GM23338 (cell line): ENCODE measurements at places on chromosomes 11 and 22. TPM values are rescaled to one million over a fixed set of nuclear protein-coding genes. Genes with fewer than 3 reads are reported as not detected.

Gene PKNOX2
- total RNA-seq: 0.43 and 0.83 TPM in 2 replicates

- H3K36me3 ChIP-seq: no peaks in the 10 kb centered on the region
- H3K4me3 ChIP-seq: no peak overlapping the region
- no peaks in the 10 kb centered on the region for H3K27me3 ChIP-seq
- no peak overlapping the region for H3K27ac ChIP-seq
- no peak for DNase-seq
Measured at GRCh38 chr11:94790661-94791180, 22.6 kb downstream of the AMOTL1 start.

- H3K27me3 ChIP-seq: peaks cover 78% of the 10 kb centered on the region
- peaks cover 8% of the 10 kb centered on the region; the same call in 1 of the 2 replicates for H3K4me1 ChIP-seq
- no peaks in the 10 kb centered on the region for H3K36me3 ChIP-seq
- DNase-seq: peak; percentile 48
- H3K4me3 ChIP-seq: peak overlapping the region; percentile 57
Measured at GRCh38 chr11:69818231-69818602, 999 bp downstream of the FGF3 start.

- no peaks in the 10 kb centered on the region for H3K36me3 ChIP-seq
- H3K4me1 ChIP-seq: no peaks in the 10 kb centered on the region
- H3K27ac ChIP-seq: no peak overlapping the region
- no peak overlapping the region for H3K4me3 ChIP-seq
Measured at GRCh38 chr11:665704-666281, 28.7 kb downstream of the DRD4 start.

Gene JAM3
- total RNA-seq: 41.5 and 44.8 TPM in 2 replicates

- no peak for DNase-seq
- H3K4me3 ChIP-seq: peak overlapping the region; percentile 88
- H3K27ac ChIP-seq: no peak overlapping the region
- peaks cover 8% of the 10 kb centered on the region; the same call in 1 of the 2 replicates for H3K36me3 ChIP-seq
- peaks cover 14% of the 10 kb centered on the region for H3K4me1 ChIP-seq
- no peaks in the 10 kb centered on the region for H3K27me3 ChIP-seq
Measured at GRCh38 chr11:65226103-65226442, 35.7 kb upstream of the POLA2 start.

GRCh38 chr11:134410766-134411165, 1.3 kb downstream of the B3GAT1 start:
- DNase-seq: no peak
- peaks cover 11% of the 10 kb centered on the region for H3K27me3 ChIP-seq
- H3K4me1 ChIP-seq: peaks cover 36% of the 10 kb centered on the region

DNA sequence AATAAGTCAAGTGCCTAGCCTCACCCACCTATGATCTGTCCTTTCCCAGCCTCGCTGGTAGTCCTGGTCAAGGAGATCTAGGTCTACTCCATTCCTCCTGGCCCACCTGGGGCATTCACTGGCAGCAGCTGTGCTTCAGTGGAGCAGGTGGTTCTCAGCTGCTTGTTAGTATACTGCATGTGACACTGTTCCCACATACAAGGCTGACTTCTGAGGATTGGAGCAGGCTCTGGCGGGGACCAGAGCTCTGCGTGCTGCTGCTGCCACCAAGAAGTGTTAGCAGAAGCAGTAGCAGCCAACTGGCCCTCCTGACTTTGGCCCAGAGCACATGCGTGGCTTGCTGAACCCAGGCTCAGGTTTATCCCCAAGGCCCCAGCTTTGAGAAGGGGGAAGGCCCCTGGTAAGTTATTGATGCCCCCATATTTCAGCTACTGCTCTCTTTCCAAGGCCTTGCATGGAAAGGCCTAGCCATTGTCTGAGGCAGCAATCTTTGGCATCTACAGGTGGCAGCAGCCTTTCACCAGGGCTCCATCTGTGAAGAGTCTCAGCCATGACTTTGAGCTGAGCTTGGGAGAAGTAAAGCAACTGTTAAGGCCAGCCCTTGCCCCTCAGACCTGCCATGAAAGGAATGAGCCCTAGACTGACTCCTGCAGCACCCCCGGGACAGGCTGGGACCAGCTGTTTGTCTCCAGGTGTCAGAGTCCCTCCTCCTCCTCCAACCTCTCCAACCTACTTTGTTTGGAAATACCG, 26.5 kb downstream of the ARHGAP1 start:
- H3K4me1 ChIP-seq: peaks cover 19% of the 10 kb centered on the region
- no peaks in the 10 kb centered on the region for H3K27me3 ChIP-seq
- DNase-seq: no peak
- peaks cover 15% of the 10 kb centered on the region; the same call in 1 of the 2 replicates for H3K36me3 ChIP-seq
- peak overlapping the region; percentile 86 for H3K27ac ChIP-seq
- no peak overlapping the region for H3K4me3 ChIP-seq

- H3K36me3 ChIP-seq: no peaks in the 10 kb centered on the region
- no peak for DNase-seq
- H3K27ac ChIP-seq: no peak overlapping the region
- no peaks in the 10 kb centered on the region for H3K27me3 ChIP-seq
Measured at GRCh38 chr11:126815111-126815510, 185.5 kb downstream of the KIRREL3 start.

Gene RAB3IL1
- total RNA-seq: 2.7 and 4.0 TPM in 2 replicates

Gene PRDM11
- total RNA-seq: 10.4 and 13.4 TPM in 2 replicates

- H3K4me3 ChIP-seq: no peak overlapping the region
- no peak overlapping the region for H3K27ac ChIP-seq
- DNase-seq: no peak
- no peaks in the 10 kb centered on the region for H3K36me3 ChIP-seq
Measured at GRCh38 chr11:76719686-76720085, 49.1 kb upstream of the LRRC32 start.

DNA sequence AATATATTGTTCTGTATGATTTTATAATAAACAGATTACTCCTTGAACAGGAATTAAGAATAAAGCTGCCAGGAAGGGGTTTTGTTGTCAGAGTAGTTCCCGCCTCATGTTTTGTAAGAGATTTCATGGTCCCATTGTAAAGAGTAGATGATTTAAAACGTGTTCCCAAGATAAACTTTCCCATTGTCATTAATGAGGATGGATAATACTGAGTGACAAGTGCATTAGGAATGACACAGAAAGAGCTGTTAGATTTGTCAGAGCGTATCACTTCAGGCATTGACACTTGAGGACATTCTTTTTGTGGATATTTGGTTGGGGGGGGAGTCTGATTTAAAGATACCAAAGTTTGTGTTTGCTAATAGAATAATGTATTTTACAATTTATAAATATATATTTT, 147.0 kb downstream of the PAX6 start:
- H3K27ac ChIP-seq: no peak overlapping the region
- H3K4me3 ChIP-seq: no peak overlapping the region
- H3K27me3 ChIP-seq: no peaks in the 10 kb centered on the region

DNA sequence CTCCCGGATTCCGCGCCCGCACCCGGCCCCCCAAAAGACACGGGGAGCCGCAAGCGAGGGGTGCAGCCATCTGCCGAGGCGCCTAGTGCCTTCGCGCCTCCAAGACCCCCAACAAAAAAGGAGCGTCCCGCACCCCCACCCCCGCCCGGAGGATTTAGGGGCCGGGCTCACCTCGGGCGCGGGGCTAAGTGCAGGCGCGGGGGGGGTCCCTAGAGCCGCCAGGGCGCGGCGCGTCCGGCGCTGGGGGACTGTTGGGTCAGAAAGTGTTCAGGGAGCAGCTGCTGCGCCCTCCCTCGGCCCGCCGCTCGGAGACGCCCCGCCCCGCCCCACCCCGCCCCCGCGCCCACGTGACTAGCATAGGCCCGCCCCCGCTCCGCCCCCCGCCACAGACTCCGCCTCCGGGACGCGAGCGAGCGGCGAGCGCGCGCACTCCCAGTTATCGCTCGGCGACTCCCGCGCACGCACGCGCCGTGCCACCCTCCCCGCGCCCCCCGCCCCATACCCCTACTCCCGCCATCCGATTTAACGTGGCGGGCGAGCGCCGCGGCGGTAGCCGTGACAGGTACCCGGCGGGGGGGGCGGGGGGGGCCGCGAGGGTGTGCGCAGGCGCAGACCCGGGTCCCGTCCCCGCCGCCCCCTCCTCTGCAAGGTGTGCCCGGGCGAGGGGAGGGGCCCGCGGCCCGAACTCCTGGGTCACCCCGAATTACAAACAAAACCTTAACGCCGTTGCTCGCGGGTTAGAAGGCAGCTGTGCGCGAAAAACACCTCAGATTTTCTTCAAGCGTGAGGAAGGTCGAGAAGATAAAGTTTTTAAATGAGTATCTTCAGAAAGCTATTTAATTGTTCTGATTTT, 56.2 kb downstream of the KCNJ4 start:
- H3K36me3 ChIP-seq: no peaks in the 10 kb centered on the region
- peaks cover 50% of the 10 kb centered on the region for H3K4me1 ChIP-seq
- H3K27ac ChIP-seq: peak overlapping the region; percentile 84; the same call in 1 of the 2 replicates
- peak; percentile 89 for DNase-seq
- H3K27me3 ChIP-seq: no peaks in the 10 kb centered on the region

DNA sequence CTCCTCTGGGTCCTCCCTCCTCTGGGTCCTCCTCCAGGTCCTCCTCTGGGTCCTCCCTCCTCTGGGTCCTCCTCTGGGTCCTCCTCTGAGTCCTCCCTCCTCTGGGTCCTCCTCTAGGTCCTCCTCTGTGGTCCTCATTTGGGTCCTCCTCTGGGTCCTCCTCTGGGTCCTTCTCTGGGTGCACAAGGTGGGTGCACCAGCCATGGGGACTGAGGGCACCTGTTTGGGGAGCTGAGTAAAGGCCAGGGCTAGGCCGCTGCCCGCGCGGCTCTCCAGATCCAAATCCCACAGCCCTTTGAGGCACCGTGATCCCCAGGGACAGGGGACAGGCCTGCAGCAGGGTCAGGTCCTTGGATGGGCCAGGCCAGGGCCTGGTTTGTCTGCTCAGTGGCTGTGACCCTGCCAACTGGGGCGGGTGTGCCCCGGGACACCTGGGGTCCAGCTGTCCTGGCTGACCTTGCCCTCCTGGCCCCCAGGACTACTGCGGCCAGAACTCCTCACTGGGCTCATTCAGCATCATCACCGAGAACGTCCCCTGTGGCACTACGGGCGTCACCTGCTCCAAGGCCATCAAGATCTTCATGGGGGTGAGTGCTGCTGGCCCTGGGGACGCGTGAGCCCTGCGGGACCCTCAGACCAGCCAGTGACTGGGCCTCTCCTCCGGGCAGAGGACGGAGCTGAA, 12.7 kb downstream of the MUC2 start:
- H3K4me1 ChIP-seq: no peaks in the 10 kb centered on the region
- no peaks in the 10 kb centered on the region for H3K27me3 ChIP-seq
- H3K27ac ChIP-seq: no peak overlapping the region
- DNase-seq: no peak

Gene FGF3
- total RNA-seq: 1.2 TPM in 1 of 2 replicates, not detected in the other

- no peaks in the 10 kb centered on the region for H3K36me3 ChIP-seq
- H3K27me3 ChIP-seq: no peaks in the 10 kb centered on the region
- no peak overlapping the region for H3K4me3 ChIP-seq
- H3K27ac ChIP-seq: no peak overlapping the region
- no peak for DNase-seq
Measured at GRCh38 chr22:44159811-44160210, 20.9 kb upstream of the PARVG start.

Gene DBX1
- not detected in 2 replicates for total RNA-seq

Gene OR2AT4
- total RNA-seq: not detected in 2 replicates

Gene PYGM
- total RNA-seq: 3.9 and 4.4 TPM in 2 replicates

- H3K27ac ChIP-seq: 0 out of 2 replicates have a peak overlapping the region, but pooled peaks have one; percentile 78
- H3K4me3 ChIP-seq: peak overlapping the region; percentile 36; the same call in 1 of the 2 replicates
- H3K4me1 ChIP-seq: peaks cover 45% of the 10 kb centered on the region
- DNase-seq: peak; percentile 76
- H3K36me3 ChIP-seq: no peaks in the 10 kb centered on the region
- H3K27me3 ChIP-seq: no peaks in the 10 kb centered on the region
Measured at GRCh38 chr11:128784059-128784804, 82.9 kb downstream of the KCNJ1 start.

DNA sequence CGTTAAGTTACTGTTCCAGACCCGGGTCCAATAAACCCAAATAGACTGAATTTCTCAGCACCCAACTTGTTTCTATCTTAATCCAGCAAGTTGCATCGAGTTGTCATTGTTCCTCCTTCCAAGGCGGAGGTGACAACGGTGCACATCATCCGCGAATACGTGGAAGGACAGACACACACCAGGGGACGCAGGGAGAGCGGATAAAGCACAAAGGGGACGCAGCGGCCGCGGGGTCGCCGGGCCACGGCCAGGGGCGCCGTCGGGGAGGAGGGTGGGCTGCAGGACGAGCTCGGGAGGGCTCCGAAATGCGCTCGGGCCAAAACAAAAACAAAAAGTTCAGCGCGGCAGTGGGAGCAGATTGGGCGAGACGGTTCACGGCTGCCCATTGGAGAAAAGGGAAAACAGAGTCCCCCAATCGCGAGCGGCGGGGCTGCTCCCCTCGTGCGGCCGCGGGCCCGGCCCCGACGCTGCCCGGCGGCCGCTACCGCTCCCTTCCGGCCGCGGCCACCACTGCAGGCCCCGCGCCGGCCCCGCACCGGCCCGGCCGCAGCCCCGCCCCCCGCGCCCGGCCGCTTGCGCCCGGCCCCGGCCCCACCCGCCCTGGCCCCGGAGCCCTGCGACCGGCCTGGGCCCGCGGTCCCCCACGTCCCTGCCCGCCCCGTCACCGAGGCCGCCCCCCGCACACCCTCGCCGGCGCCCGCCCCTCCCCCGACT, 518 bp downstream of the KMT5B start:
- H3K36me3 ChIP-seq: no peaks in the 10 kb centered on the region
- H3K4me1 ChIP-seq: peaks cover 15% of the 10 kb centered on the region
- DNase-seq: peak; percentile 89
- H3K4me3 ChIP-seq: peak overlapping the region; percentile 90
- peak overlapping the region; percentile 87 for H3K27ac ChIP-seq

Gene KCNK4
- 1.0 TPM in 1 of 2 replicates, not detected in the other for total RNA-seq
